Left ventricle myocardium superior (tissue), 1 donor: ENCODE measurements at places on chromosomes 2 and 18. TPM values are rescaled to one million over a fixed set of nuclear protein-coding genes. Genes with fewer than 3 reads are reported as not detected.

- DNase-seq, result no peak
Measured at GRCh38 chr2:225995796-225996461, 596.4 kb downstream of the NYAP2 start.

DNA sequence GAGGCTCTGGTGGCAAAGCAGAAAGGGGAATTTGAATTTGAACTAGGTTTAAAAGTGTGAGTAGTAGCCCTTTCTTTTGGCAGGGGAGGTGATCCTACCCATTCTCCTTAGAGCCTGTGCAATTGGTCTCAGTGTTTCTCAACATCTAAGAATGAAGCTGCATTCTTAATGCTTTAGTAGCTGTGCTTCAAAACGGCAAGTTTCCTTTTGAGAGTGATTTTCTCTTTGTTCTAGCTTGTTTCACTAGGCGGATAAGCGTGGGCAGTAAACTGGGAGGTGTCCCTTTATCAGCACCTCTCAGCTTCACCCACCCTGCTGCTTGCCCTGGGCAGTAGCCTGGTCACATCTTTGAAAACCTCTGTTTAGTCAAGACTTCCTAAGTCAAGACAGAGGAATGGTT is 6.7 kb downstream of the CRIM1 start:
- DNase-seq, result no peak

GRCh38 chr18:37390687-37391086 is 174.9 kb downstream of the CELF4 start:
- DNase-seq, result no peak

DNA sequence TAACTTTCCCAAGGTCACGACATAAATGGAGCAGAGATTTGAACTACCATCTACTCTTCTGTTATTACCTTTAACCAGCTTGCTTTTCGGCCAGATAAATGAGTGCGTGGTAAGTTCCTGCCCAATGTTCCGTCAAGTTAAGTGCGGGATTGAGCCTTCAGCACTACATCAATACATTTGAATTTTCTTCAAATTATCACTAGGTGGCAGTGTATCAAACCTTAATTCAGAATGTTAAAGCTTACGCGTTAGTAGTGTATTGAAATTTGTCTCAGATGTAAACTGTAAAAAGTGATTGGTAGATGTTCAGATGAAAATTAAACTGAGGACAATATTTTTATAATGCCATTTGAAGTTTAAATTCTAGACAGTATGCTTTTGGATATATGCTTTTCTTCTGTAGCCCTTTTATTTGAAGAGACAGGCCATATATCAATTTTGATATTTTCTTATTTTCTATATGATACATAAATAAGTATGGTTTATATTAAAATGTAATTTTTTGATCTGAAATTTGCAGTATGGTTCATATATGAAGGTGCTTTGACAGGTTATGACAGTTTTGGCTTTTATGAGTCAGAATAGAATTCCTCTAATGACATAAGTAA is 681.3 kb downstream of the ADCYAP1 start:
- no peak for DNase-seq

DNA sequence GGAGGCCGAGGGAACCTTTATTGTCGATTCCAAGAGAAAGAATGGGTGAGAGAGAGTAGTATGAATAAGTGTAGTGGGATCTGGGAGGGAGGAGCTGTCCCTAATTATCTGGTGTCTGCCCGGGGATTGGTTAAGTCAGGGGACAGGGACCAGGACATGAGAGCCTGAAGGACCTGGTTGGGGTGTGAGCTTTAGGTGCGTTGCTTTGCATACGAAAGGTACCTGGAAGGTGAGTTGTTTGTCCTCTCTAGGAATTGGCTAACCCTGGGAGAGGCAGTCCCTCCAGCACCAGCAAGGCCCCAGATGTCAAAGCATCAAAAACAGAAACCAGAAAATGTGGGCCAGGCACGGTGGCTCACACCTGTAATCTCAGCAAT is 48.1 kb upstream of the RPL31 start:
- DNase-seq, result no peak

- no peak for DNase-seq
Measured at GRCh38 chr2:158797963-158798700, 3.0 kb downstream of the DAPL1 start.

- peak; percentile 54 for DNase-seq
Measured at GRCh38 chr2:23620841-23621341, 235.9 kb downstream of the KLHL29 start.

GRCh38 chr2:186927185-186927866 is 78.4 kb upstream of the ZSWIM2 start:
- no peak for DNase-seq

DNA sequence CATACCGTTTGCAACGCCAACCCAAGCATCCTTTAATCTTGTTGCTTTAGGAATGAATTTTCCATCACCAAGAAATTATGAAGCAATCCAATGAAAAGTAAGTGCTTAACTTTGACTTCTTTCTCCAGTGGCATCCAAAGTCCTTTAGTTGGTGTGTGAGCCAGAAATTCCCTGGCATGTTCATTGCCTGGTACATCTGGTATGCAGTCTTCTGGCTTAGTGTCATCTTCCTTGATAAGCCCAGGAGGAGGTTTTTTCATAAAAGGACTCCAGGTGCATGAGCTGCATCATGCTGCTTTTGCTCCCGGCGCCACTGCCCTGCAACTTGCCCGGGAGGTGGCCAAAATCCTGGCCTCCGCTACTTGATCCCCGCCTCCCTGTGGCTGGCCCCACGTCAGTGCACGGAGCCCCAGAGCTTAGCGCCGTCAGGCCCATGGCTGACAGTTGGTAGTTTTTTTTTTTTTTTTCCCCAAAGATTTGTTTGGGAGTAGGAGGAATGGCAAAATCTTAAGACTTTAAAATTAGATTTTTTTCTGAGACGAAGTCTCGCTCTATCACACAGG is 58.7 kb downstream of the PUM2 start:
- DNase-seq, result no peak

GRCh38 chr18:58965291-58966004 is 100.8 kb downstream of the ZNF532 start:
- no peak for DNase-seq

GRCh38 chr2:185130685-185131084 is 532.4 kb downstream of the ZNF804A start:
- DNase-seq, result no peak

GRCh38 chr2:126383800-126384199 is 272.2 kb upstream of the GYPC start:
- DNase-seq, result no peak

DNA sequence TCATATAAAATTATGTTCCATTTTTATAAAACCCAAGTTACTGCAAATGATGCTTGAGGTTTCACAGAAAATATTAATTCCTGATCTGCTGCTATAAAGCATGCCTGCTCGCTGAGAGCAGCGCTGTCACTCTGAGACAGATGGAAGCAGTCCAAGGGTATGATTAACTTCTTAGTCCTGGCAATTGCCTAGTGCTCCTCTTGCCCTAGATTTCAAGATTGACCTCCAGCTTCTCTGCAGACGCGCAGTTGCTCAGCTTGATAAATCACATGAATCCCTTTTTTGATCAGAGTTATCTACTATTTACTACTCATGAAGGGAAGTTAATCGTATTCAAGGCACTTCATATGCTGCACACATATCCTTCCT is 154.6 kb upstream of the REV1 start:
- peak; percentile 44 for DNase-seq

DNA sequence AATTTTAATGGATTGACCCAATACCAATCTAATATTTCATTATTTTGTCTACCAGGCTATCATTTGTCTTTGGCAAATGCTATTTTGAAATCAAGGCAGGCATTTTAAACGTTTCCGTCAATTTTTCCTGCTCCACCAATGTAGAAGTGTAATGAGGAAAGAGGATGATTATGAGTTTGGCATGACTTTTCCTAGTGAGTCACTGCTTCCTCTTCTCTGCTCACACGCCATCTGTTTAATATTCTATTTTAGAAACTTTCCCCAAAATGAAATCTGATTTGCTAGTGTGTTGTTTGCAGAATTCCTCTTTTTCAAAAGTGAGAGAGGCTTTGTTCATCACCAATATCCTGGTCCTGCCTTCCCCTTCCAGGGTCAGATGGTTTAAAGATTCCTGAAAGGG is 42.5 kb upstream of the PID1 start:
- no peak for DNase-seq

GRCh38 chr18:48228841-48229240 is 180.3 kb downstream of the ZBTB7C start:
- DNase-seq, result peak; percentile 53

DNA sequence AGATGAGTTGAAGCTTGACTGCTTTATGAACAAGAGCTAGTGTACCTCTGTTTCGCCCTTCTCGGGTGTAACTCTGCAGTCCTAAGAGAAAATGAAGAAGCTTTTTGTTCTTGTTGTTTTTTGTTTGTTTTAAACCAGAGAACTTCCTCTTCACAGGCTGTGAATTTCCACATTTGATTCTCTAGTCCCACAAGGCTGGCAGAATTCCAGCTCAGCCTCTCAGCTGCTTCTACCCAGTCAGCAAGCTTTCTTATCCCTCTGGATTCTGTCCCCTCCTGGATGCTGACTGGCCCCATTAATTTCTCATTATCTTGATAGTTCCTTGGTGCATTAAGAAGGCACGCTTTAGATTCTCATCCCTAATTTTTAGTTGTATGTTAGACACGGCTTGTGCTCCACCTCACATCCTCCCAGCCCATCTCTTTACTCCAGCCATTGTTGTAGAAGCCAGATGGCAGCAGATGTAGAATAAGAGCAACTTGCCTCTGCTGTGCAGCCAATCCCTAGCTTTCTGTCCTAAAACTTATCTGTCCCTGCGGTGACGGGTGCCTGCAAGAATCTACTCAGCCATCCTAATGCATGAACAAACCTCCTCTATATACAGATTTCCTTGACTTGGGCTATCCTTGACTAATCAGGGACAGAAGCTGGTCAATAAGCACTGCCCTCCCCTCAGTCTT is 12.3 kb upstream of the RESP18 start:
- DNase-seq, result peak; percentile 69

GRCh38 chr18:73614812-73615211 is 532.8 kb downstream of the FBXO15 start:
- no peak for DNase-seq

DNA sequence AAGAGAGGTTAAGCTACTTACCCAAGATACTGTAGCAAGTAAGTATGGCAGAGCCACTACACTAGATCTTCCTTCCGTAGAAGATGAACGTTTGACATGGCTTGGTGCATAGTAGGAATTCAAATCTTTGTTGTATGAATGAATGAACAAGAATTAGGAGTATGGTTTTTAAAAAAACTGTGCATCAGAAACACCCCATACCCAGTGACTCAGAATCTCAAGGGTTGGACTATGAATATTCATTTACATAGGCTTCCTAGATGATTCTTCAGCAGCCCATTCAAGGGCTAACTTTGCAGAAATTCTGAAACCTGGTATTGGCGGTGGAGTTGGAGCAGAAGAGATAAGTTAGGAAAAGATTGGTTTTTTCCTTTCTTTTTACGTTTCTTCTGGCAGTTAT is 5.4 kb downstream of the ACTR3 start:
- no peak for DNase-seq

- DNase-seq, result no peak
Measured at GRCh38 chr2:238381341-238382115, 45.2 kb upstream of the ASB1 start.

DNA sequence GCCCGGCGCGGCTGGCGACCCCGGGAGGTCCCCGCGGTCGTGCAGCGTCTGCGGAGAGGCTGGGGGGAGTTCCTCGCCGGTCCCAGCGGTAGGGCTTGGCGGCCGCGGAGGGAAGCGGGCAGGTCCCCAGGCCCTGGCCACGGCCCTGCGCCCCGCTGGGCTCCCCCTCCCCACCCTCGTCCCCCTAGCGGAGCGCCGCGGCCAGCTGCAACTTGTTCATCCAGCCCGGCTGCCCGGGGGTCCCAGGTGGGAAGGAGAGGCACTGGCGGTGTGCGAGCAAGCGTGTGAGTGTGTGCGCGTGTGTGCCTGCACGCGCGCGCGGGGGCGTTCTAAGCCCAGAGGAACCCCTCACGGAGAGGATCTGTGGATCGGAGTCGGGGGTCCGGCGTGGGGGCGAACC is 1.3 kb downstream of the PTPRM start:
- DNase-seq, result peak; percentile 71

DNA sequence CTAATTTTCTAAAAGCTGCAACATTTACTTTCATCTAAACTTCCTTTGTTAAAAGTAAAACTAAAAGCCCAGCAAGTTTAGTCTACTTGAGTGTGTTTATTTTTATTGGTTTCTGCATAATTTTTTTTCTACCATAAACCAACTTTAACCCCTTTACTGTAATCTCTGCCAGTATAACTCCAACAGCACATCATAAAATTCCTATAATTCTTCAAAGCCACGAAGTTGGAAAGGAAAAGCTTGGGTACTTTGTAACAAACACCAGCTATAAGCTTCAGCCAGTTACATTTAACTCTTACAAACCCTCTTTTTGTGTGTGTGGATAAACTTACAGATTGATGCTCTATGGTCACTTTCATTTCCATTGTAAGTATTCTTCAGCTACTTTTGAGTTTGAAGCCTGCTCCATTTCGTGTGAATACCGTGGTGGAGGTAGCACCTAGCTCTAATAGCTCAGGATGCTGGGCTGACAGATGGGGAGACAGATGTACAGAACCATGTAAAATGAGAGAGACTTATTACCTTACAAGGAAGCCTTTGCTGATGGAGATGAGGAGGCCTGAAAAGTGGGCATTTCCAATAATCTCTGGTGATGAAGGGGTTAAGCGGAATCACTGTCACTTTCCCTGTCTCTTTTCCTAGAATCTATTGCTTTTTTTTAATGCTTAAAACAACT is 42.5 kb downstream of the ZEB2 start:
- DNase-seq, result no peak

DNA sequence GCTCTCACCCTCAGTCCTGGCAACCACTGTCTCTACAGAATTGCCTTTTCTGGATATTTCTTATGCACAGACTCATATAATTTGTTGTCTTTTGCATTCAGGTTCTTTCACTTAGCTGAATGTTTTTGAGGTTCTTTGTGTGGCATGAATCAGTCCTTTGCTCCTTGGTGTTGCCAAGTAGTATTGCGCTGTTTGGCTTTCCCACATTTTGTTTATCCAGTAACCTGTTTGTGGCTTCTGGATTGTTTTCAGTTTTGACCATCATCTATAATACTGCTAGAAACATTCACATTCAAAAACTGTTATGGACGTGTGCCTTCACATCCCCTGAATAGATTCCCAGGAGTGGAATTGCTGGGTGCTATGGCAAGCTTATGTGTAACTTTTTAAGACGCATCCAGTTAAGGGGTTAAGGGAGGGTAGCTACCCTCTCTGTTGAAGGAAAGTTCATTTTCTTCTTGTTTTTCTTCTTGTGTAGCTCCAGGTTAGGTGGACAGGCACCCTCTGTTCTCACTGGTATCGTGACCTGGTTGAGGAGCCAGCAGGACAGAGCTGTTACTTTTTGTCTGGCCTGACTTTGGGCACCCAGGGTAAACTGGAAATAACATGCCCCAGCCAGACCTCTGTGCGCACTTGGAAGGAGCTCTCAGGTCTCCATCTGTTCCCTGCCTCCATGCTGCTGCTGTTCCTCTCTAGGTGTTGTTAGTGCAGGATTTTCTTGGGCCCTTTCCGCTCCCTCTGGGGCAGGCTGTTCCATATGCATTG is 29.6 kb downstream of the ARHGAP25 start:
- no peak for DNase-seq

- no peak for DNase-seq
Measured at GRCh38 chr2:141707486-141707885, 423.3 kb downstream of the LRP1B start.

Gene EVX2
- total RNA-seq, result not detected

Gene RESP18
- total RNA-seq, result not detected

Gene TMEM200C
- 0.32 TPM for total RNA-seq

Gene RPRM
- total RNA-seq, result not detected

Gene DSC2
- total RNA-seq, result 34.1 TPM

Gene KCTD1
- total RNA-seq, result 17.2 TPM

Gene WDPCP
- total RNA-seq, result 16.0 TPM

Gene ACAA2
- total RNA-seq, result 397 TPM
